ENCODE measurements at places on chromosomes 4 and X.

GRCh38 chr4:38235354-38235753 lies 275.2 kb downstream of the PTTG2 start:
- no peak for DNase-seq

DNA sequence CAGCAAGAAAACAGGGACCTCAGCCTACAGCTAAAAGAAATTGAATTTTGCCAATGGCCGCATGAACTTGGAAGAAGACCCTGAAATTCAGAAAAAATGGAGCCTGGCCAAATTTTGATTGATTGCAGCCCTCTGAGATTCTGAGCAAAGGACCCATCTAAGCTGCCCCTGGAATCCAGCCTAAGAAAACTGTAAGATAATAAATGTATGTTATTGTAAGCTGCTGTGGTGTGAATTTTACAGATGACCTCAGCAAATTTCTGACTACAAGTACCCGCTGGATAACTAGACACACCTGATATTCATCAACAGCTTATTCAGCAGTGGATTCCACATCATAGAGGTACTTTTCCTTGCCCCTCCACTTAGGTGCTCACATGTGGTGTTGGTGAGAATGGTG lies 119.5 kb upstream of the EPHA5 start:
- DNase-seq = no peak

GRCh38 chrX:66030505-66031317 lies 9.2 kb downstream of the VSIG4 start:
- no peak for DNase-seq

DNA sequence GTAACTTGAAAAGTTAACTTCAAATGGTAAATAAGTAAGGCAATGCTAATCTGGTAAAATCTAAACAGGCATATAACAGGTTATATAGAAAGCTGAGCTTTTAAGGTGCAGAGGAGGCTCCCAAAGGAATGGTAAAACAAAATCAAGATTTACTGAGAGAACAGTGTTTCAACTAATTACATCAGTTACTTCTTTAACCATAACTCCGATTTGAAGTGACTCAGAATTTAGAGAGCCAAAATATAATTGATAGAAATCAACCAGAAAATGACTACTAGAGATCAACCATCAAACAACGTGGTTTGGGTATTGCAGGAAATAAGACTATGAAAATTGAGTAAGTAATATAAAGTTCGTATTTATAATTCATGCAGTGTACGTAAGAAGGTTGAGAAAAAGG lies 6.9 kb downstream of the G3BP2 start:
- no peak for DNase-seq

DNA sequence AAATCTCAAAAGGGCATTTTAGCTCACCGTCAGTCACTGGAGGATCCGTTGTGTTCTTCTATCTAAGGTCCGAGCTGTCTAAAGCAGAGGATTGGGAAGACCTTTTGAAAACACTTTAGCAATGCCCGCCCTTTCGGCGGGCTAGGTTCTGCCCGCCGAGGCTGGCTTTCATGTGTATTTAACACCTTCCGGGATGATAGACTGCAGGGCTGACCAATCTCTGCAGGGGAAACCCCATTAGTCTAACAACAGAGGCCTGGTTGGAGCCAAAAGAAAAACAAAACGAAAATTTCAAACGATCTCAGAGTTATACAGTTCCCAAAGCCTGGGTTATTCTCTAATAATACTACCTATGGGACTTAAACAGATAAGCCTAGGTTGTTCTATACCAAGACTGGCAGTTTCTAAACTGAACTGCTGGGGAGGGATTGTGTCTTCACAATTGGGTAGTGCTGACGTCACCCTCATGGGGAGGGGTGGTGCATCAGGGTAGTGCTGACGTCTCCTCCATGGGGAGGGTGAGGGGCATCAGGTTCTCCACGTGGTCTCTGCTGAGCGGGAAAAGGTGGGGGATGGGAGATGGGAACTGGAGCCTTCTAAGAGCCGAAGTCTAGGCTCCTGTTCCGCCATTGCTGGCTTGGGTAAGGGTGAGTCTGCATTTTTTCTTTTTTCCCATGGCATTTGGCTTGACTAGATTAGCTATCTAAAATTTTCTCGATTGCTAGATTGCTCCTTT lies 14.8 kb upstream of the CUL4B start:
- DNase-seq = no peak
